ENCODE measurements at places on chromosomes 4 and X.

- DNase-seq, result peak; percentile 55
Measured at GRCh38 chr4:22607382-22607781, 85.4 kb upstream of the GBA3 start.

- DNase-seq, result no peak
Measured at GRCh38 chr4:185128272-185129119, 14.6 kb upstream of the SLC25A4 start.

DNA sequence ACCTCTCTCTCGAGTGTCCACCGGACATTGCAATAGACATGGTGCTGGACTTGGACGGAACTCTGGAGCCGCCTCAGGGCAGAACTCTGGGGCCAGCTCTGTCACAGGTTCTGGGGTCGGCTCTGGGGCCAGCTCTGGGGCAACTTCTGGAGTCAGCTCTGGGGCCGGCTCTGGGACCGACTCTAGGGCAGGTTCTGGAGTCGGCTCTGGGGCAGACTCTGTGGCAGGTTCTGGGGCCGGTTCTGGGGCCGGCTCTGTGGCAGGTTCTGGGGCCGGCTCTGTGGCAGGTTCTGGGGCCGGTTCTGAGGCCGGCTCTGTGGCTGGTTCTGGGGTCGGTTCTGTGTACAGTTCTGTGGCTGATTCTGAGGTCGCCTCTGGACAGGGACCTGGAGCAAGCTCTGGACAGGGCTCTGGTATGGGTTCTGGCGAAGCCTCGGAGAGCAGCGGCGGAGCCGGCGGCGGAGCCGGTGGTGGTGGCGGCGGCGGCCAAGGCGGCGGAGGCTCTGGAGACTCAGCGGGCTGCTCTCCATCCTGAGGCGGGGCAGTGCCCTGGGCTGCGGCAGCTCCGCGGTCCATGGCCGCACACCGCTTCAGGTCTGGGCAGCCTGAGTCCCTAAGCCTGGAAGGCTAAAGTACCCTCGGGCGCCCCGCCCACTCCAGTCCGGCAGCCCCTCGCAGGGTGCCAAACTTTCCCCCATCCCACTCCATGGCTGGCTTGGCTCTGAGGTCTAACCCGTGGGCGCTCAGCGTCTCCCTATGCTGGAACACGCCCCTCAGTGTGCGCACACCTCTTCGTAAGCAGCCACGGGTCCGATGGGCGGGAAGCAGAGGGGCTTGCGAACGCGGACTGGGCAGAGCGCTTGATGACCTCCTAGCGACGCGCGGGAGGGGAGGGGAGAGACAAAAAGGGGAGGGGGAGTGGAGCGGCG, at the start of gene DGKK:
DGKK (minus strand) TSS at position 723 of the 929 bp plus-strand sequence; CDS start at position 576, 147 bp downstream.
- DNase-seq, result no peak

DNA sequence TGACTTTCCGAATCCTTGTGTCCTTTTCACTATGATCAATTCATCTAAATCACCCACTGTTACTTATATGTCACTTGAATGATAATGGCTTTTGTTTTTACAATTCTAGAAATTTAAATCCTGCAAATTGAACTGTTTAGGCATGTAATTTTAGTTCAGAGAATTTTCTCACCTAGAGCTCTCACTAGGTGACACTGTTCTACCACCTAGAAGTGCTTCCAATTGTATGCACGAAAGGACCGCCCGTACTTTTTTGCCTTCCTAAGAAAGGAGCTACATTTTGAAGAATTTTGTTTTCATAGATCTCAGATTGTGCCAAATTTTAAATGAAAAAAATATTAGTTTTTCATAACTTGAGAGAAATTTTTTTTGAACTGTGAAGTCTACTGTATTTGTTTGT, 481.6 kb upstream of the FSTL5 start:
- DNase-seq, result no peak

DNA sequence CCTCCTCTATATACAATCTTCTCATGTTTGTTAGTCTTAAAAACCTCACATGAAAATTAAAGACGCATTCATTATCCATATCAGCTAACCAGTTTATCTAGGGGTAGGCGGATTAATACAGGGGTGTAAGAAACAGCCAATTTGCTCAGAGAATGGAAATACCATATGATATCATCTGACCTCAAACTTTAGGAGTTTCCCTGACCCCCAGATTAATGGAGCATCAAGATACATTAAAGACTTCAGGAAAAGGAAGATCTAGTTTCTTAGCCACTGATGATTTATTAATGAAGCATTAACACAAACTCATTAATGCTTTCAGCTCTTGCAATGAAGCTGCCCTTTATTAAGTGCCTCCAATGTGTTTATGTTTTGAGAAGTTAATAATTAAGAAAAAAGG, 67.5 kb downstream of the CAMK2D start:
- DNase-seq, result no peak

- no peak for DNase-seq
Measured at GRCh38 chr4:152508386-152508785, 27.5 kb downstream of the FBXW7 start.

DNA sequence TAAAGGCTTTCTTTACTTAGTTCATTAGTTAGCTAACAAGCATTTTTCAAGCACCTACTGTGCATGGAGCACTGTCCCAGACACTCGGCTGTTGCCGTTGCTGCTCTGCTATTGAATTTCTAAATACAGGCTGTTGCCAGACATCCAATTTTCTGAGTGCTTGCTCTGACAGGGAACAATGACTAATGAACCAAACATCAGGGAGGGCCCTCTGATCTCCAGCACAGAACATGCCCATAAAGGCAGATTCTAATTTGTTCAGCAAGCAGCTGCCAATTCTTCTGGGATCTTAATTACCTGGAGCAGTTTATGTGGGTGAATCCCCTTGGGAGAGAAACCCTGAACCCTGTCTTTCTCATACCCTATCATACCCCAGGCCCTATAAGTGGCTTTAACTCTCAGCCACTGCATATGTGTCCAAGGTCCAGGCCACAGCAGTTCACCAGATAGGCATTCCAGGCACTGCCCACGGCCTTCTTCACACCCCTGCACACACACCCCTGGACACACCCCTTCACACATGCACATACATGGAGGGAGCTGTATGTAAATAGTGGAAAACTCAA, 27.9 kb downstream of the TSC22D3 start:
- no peak for DNase-seq

DNA sequence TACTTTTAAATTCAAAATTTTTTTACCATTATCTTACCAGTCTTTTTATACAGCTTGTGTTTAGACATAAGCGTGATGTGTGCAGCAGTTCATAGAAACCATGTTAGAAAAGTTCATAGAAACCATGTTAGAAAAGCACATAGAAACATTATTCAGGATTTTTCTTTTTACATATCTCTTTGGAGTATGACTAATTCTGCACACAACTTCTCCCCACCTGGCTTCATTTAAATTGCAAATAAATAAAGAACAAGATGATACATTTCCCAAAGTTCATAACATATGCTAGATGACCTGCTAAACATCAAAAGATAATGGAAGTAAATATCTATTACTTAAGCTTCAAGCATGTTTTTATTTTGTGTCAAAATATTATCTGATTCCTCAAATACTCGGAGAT, 201.9 kb downstream of the BANK1 start:
- DNase-seq, result no peak

- DNase-seq, result no peak
Measured at GRCh38 chrX:70605352-70605751, 160.7 kb downstream of the DLG3 start.

GRCh38 chr4:38082424-38083385, 122.5 kb downstream of the PTTG2 start:
- no peak for DNase-seq

DNA sequence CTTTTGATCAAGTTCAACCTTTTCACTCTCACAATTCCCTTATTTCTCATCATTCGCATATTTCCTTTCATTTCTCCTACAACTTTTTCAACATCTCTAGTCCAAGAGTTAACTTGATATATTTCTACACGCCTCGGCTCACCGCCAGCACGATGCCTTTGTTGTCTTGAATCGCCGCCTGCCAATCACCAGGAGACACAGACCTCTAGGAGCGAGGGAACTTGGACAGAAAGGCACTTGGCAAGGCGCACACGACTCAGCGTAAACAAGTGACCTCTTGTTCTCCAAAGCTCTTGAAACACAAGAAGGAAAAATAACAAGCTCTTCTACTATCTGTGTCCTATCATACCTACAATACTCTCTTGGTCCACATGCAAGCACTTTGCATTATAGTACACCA, 27.1 kb upstream of the RBMX start:
- DNase-seq, result no peak

DNA sequence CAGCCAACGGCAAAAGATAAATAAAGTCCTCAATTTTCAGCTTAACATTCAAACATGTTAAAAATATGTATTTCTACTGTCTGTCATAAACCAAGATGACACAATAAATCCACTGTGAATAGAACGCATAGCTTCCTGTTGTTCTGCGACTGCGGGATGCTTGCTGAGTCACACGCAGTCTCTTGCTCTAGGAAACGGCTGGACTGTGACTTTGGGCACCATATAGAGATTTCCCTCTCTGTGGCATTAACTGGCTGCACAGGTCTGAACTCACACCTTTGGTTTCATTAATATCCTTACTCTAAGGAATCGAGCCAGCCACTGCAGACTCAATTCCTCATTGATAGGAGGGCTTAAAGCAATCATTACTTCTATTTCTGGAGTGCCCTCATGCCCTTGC, 8.4 kb downstream of the BEND4 start:
- no peak for DNase-seq

DNA sequence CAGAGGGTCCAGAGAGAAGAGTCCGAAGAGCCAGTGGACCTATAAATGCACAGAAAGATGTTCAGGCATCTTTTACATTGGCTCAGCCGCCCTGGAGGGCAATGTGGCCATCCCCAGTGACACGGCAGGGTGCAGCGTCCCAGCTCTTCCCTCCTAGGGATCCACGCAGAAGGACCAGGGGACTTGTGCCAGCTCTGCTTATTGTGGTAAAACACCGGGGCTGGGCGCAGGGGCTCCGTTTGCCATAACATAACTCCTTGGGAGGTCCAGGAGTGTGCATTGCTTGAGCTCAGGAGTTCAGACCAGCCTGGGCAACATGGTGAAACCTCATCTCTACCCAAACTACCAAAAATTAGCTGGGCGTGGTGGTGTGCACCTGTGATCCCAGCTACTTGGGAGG, 70.2 kb downstream of the CPZ start:
- DNase-seq, result no peak

DNA sequence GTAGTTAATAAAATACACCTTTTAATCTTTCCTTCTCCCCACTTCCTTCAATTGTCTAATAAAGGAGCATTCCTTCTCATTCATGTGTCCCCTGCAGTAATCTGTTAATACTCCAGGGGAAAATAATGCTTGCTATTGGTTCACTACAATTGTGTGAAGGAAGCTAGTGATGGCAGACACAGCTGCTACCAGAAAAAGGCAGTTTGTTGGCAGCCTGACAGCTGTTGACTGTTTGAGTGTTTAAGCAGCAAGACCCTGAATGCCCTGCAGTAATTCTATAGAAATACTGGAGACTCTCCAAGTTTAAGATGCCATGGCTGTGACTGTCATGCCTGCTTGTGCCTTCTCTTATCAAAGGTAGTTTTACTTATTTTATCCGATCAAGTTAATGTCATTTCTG, 359.5 kb downstream of the C4orf33 start:
- DNase-seq, result no peak

DNA sequence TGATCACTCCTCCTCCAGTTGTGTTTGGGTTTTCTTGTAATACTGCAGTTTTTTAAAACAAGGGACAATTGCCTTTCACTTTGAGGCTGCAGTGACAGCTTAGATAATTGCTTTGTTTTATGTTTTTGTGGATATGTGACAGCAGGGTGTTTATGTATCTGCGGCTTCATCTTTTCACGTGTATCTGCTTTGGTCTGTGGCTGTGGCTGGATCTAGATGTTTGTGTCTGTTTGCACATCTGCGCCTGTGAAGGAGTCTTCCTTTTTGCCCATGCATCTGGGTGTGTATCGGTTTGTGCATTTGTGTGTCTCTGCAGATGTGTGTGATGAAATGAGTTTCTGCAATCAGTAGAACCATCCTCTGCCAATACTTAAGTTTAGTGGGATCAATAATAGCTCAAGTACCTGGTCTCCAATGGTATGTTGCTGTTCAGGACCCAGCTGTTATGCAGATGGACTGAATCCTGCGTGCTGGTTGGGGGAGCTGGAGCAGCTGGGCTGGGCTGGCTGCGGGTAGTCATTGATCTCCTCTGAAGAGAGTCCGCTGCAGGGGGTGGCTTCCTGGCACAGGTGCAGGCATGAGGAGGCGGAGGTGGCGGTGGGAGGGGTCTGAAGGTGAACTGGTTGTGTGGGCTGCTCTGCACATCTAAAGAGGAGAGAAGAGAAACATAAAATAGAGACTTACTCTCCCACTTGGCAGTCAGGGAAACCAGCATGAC, 390.3 kb downstream of the SH2D1A start:
- DNase-seq, result no peak

- DNase-seq, result no peak
Measured at GRCh38 chr4:121597346-121597934, 99.3 kb downstream of the ANXA5 start.

GRCh38 chr4:174496631-174497432, 25.5 kb downstream of the HPGD start:
- peak; percentile 19 for DNase-seq

DNA sequence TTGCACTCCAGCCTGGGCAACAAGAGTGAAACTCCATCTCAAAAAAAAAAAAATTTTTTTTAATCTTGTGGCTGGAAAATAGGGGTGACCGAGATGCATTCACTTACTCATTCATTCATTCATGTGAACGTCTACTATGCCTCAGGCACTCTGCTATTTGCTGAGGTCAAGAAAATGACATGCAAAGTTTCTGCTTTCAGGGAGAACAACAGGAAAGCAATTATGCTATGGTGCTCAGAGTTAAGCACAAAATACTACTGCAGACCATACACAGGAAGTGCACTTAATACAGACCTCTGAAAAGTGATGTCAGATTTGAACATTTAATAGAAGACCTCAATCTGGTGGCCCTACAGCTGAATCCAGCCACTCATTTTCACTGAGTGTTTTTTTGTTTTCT, 59.6 kb upstream of the DUSP21 start:
- no peak for DNase-seq

DNA sequence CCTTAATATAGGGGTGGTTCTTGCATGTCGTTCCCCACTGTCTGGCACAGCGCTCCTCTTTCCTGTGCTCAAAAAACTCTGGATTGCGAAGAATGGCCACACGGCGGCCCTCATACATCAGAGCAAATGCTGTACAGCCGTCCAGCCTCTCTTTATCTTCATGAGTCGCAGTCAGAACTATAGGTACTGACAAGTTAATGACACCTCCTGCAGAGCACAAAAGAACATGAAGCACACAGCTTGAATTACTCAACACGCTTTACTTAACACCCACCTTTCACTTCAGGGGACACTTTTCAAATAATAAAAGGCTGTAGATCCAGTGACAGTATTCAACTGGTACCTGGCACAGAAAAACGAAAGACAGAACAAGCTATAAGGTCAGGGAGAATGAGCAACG, 65.3 kb downstream of the PAPSS1 start:
- no peak for DNase-seq

DNA sequence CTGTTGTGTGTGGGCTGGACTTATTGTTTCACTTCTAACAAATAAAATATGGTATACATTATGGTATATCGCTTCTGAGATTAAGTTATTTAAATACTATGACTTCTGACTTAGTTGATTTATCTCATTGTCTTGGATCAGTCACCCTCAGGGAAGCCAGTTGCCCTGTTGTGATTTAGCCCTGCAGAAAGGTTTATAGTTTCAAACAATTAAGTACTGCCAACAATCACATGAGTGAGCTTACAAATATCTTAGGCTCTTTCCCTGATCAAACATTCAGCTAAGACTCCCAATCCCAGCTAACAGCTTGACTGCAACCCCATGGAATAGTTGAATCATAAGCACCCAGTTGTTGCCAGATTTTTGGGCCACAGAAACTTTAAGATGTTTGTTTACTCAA, 85.4 kb downstream of the MAGEC1 start:
- DNase-seq, result no peak
